ENCODE measurements at places on chromosomes 5 and 9.

DNA sequence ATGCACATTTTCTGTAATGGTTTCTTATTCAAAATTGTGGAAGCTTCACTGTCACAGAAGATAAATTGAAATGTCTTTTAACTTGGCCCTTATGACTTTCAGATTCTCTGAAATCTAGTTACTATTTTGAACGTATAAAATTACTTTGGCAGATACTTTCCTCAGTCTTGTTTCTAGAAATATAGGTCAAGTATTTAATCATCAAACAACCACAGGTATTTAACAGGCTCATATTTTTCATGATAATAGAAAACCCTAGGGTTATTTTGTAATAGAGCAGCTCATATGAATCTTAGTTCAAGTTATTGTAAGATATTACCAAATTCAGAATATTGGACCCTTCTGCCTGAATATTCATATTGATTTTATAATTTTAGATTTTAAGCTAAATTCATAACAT, 236.0 kb upstream of the CDH18 start:
- H3K27ac ChIP-seq, result no peak overlapping the region
- no peaks in the 10 kb centered on the region for H3K27me3 ChIP-seq
- no peak for DNase-seq
- H3K36me3 ChIP-seq, result no peaks in the 10 kb centered on the region

DNA sequence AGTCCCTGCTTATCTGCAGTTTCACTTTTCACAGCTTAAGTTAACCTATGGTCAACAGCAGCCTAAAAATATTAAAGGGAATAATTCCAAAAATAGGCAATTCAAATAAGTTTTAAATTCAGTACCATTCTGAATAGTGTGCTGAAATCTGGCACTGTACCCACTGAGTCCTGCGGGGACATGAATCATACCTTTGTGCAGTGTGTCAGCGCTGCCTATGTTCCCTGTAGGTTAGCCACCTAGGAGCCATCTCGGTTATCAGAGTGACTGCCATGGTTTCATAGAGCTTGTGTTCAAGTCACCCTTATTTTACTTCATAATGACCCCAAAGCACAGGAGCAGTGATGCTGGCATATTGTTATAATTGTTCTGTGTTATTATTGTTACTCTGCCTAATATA, 139.9 kb downstream of the GPBP1 start:
- H3K36me3 ChIP-seq, result no peaks in the 10 kb centered on the region
- no peaks in the 10 kb centered on the region for H3K4me1 ChIP-seq
- no peak overlapping the region for H3K27ac ChIP-seq
- no peak overlapping the region for H3K4me3 ChIP-seq
- H3K27me3 ChIP-seq, result no peaks in the 10 kb centered on the region
- DNase-seq, result no peak

DNA sequence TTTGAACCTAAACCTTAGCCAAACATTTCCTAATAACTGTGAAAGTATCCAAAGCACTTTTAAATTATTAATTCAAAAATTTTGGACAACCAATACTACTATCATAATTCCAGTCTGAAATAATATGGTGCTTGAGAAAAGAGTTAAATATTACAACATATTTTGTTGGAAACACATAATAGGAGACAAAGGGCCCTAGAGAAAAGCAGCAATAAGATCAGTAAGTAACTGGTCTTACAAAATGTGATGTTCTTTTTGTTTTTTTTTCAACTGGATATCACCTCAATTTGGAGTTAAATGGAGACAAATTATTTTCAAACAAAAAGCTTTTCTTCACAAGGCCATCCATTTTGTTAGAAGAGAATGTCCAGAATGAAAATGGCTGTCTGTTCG, 21.1 kb downstream of the SRFBP1 start:
- no peak for DNase-seq
- H3K27ac ChIP-seq, result no peak overlapping the region
- no peaks in the 10 kb centered on the region for H3K27me3 ChIP-seq
- no peak overlapping the region for H3K4me3 ChIP-seq

DNA sequence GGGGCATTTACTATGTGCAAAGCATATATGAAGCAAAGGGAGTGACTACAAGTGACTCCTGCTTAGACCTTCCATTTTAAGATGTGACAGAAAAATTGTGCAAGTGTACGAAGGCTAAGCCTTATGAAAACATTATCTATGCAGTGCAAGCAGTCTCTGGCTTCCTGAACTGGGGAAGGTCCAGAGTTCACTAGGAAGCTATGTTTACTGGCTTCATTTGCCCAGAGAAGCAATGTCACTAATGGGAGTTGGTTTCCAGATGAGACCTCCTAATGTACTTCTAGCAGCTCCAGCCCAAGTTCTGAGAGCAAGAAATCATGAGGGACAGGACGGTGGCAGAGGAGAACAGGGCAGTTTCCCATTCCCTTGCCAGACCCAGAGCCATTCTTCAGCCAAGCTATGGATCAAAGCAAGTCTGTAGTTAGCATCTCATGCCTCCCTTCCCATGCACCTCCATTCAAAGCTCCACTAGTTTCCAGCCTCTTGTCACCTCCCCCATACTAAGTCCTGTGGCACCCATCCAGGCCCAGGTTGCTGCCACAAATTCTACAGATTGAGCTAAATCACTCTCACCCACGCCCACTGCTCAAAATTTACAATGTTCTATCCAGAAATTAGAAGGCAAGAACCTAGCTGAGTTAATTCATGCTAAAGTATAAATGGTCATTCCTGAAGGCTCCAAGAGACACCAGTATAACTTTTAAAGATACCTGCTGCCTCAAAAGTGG, 21.8 kb downstream of the MCTP1 start:
- no peaks in the 10 kb centered on the region for H3K27me3 ChIP-seq
- no peaks in the 10 kb centered on the region for H3K36me3 ChIP-seq
- no peak overlapping the region for H3K27ac ChIP-seq
- H3K4me3 ChIP-seq, result no peak overlapping the region

GRCh38 chr9:130766927-130767307, 68.1 kb upstream of the ABL1 start:
- DNase-seq, result no peak
- no peaks in the 10 kb centered on the region for H3K27me3 ChIP-seq
- H3K36me3 ChIP-seq, result no peaks in the 10 kb centered on the region
- H3K4me1 ChIP-seq, result peaks cover 14% of the 10 kb centered on the region

DNA sequence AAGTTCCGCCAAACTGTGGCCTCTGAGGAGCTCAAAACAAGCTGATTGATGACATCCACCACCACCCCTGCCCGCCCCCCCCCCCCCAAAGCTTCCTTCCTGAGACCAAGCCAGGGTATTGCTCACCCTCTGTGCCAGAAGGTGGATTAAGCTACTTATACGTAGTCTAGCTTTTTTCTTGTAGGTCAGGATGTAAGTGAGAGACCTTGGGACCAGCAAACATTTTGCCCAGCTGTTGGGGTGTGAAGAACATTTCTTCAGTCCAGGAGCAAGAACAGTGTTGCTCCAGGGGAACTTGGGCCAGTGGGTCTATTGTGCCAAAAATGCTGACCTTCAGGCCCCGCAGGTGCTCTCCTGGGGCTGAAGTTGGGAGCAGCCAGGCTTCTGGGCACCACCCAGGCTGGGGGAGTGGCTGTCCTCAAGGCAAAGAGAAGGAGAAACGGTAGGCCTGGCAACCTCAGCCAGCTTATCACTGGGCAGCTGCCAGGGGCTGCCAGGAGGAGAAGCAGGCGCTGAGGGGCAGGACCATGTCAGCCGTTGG, 18.0 kb downstream of the NEURL1B start:
- peaks cover 8% of the 10 kb centered on the region for H3K4me1 ChIP-seq
- no peak overlapping the region for H3K4me3 ChIP-seq
- H3K27me3 ChIP-seq, result no peaks in the 10 kb centered on the region

DNA sequence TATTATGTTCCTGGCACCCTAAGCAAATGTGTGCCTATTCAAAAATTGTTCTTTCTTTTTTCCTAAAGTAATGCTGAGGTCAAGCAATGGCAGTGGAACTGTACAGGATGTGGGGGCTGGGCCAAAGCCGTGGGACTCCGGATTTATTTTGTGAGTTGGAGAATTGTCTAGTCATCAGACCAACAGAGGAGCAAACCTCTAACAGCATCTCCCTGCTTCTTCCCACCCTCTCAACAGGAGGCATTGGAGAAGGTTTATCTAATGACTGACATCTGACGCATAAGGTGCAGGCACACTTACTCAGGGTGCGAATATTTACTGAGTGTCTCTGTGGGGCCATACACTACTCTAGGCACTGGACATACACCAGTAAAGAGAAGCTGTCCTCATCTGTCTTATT, 38.6 kb downstream of the MARCHF11 start:
- no peaks in the 10 kb centered on the region for H3K4me1 ChIP-seq
- no peaks in the 10 kb centered on the region for H3K27me3 ChIP-seq
- no peak overlapping the region for H3K4me3 ChIP-seq
- no peak for DNase-seq

GRCh38 chr9:19481971-19482404, 73.2 kb downstream of the ACER2 start:
- no peak overlapping the region for H3K27ac ChIP-seq
- H3K4me1 ChIP-seq, result no peaks in the 10 kb centered on the region
- no peak for DNase-seq
- H3K27me3 ChIP-seq, result no peaks in the 10 kb centered on the region

DNA sequence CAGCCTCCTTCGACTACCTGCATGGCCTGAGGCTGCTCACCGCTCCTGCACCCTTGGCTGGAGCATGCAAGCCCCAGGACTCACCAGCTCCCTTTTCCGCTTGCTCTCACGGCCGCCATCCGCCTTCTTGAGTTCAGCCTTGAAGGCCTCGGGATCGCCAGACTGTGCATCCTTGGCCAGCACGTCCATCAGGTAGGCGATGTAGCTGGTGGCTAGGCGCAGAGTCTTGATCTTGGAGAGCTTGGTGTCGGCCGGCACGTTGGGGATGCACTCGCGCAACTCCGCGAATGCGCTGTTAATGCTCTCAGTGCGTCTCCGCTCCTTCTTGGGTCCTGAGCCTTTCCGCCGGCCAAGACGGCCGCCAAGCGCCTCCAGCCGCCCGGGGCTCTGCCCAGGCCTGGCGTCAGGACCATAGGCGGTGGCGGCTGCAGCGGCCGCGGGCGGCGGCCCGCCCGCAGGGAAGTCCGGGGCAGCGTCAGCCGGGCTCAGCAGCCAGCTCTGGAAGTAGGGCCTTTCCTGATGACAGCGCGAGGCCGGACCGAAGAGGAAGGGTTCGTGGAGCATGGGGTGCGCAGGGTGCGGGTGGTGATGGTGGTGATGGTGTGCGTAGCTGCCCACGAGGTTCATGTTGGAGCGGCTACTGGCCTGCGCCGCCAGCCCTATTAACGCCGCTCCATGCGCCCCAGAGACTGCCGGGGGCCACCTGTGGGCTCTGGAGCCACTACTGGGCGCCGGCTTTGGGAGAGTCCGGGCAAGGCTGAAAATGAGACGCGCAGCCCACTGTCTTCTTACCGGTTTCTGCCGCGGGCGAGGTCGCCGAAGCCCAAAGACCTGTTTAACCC, 424 bp downstream of the HAND1 start:
- peak overlapping the region; percentile 25 for H3K27ac ChIP-seq
- peaks cover 100% of the 10 kb centered on the region for H3K27me3 ChIP-seq
- DNase-seq, result no peak

Data from tibial artery (tissue), 4 donors.